Colonic mucosa (tissue), 4 donors: ENCODE measurements at places on chromosomes 5 and 9.

GRCh38 chr9:97659771-97660170 lies 26.1 kb downstream of the NCBP1 start:
- no peak for DNase-seq

- no peak for DNase-seq
These were observed 106.1 kb upstream of the PRRC1 start for GRCh38 chr5:127411381-127411780.

DNA sequence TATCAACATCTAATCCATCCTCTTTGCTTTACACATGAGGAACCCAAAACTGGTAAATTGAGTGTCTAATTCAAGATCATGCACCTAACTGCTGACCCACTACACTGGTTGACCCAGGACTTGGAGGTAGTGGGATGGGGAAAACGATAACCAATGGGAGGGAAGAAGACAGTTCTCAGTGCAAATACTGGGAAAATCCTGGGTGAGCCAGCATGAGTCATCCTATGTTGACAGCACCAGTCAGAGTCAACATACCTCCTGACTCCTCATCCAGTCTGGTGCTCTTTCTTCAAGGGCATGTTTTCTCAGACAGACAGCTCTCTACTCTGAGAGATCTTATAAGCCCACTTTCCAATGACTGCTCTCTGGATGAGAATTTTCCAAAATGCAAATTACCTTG lies 232.8 kb upstream of the PTGER4 start:
- peak; percentile 47 for DNase-seq

- no peak for DNase-seq
These were observed 1.4 kb upstream of the PJA2 start for GRCh38 chr5:109411149-109411514.

DNA sequence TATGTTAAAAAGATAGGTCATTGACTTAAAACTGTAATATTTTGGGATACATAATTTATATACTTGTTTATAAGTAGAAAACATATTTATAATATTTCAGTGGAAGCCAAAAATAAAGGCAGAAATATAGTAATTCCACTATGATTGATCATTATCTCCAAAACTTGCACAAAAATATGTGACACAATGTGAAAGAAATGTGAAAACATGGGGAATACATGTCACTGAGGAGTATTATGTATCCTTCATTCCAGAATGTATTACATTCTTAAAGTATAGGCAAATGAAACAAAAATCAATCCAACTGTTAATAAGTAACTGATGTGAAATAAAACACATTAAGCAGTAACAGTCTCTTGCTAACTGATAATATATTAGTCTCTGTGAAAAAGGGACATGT lies 236.7 kb downstream of the CDH18 start:
- DNase-seq = no peak

DNA sequence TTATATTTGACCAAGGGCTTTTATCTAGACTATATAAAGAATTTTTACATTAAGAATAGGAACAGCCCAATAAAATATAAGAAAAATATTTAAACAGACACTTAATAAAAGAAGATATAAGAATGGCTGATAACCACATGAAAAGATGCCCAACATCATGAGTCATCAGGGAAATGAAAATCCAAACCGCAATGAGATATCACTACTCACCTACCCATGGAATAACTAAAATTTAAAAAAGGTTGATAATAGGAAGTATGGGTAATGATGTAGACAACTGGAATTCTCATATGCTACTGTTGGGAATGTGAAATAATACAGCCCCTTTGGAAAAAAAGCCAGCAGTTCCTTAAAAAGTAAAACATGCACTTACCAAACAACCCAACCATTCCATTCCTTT lies 206.9 kb upstream of the PCSK5 start:
- DNase-seq = no peak

- DNase-seq = peak; percentile 41
These were observed 27.8 kb upstream of the GRPEL2 start for GRCh38 chr5:149317281-149318048.

DNA sequence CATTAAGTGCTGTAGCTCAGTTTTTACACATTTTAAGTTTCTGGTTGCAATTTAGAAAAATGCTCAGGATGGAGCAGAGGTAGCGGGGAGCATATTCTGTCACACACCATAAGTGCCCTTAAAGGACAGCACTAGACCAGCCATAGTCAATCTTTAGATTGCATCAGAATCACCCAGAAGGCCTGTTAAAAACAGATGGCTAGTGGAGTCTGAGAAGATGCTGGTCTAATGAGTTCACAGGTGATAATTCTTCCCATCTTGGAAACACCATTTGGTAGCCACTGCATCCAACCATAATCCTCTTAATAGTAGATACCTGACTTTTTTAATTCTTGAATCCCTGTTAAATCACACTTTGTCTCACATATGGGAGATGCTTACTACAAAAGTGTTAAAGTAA lies 113.2 kb downstream of the CDH18 start:
- no peak for DNase-seq

DNA sequence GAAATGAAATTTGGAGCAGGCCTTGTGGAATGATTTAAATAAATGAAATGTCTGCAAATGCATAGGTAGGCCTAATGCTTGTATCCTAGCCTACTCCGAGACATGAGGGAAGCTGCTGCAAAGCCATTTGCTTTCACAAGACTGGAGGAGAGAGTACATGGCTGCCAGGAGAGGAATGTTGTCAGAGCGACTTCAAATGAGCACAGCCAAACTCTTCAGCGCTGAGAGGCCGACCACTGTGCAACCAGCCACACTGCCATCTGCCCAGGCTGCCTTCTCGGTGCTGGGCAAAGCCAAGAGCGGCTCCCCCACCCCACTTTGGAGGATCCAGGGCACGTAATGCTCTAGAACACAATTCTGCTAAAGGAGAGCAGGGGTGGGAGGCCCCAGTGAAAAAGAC lies 122.6 kb downstream of the RASEF start:
- no peak for DNase-seq

DNA sequence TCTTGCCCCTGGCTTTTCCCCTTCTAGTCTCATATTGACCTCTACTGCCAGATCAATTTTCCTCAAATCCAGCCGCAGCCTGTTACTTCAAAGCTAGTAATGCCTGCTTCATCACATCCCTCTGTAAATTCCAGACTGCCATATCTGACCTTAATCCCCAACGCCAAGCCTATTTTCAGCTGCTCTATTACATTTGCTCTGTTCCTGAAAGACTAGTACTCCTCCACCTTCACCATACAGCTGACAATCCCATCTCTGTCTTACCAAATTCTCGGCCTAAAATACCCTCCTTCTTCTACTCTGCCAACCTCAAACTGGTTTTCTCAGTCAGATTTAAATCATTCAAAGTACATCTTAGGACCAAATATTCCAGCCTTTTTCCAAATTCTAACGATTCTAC lies 420.2 kb downstream of the RAB3C start:
- no peak for DNase-seq

GRCh38 chr5:15885156-15885555 lies 294.4 kb downstream of the MARCHF11 start:
- no peak for DNase-seq

DNA sequence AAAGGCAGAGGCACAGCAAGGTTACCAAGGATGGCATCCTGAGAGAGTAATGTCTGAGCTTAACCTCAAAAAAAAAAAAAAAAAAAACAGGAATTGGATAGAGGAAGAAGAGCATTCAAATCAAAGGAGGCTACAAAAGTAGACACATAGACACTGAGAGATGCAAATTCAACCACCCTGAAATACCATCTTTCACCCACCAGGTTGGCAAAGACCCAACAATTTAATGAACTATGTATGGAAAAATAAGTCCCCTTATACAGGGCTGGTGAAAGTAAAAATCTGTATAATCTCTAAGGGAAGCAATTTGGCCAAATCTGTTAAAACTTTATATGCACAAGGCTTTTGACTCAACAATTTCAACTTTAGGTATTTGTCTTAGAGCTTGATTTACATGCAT lies 4.9 kb downstream of the NADK2 start:
- no peak for DNase-seq

DNA sequence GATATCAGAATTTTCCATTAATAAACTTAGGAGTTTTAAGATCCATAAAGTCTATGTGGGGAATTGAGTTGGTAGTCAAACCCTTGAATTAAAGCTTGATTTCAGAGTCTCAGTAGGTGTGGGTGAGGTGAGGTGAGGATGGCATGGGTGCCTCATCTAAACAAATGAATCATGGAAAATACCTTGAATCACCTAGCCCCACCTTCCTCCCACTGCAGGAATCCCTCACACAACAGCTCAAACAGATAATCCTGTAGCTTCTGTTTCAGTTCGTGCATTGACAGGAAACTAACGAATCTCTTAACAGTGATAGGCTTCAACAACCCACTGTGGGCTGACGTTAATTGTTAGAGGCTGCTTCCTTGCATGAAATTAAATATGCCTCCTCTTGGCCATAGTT lies 185.0 kb downstream of the SREK1 start:
- no peak for DNase-seq

- DNase-seq = no peak
These were observed 21.9 kb upstream of the ANXA6 start for GRCh38 chr5:151179489-151179840.

GRCh38 chr9:68870086-68870485 lies 143.8 kb downstream of the PRKACG start:
- DNase-seq = no peak

DNA sequence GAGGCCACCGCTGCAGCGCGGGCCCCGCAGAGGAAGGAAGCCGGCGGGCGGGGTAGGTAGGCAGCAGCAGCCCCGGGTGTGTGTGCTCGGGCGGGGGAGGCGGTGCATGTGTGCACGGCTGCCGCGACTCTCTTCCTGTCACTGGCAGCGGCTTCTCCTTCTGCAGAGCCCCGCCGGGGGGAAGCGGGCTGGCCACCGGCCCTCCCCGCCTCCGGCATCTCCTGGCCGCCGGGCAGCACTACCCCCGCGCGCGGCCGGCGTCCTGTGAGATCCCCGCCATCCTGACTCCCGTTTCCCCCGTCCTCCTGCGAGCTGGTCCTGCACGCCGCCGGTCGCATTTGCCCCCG lies 315 bp downstream of the PIK3R1 start:
- no peak for DNase-seq

DNA sequence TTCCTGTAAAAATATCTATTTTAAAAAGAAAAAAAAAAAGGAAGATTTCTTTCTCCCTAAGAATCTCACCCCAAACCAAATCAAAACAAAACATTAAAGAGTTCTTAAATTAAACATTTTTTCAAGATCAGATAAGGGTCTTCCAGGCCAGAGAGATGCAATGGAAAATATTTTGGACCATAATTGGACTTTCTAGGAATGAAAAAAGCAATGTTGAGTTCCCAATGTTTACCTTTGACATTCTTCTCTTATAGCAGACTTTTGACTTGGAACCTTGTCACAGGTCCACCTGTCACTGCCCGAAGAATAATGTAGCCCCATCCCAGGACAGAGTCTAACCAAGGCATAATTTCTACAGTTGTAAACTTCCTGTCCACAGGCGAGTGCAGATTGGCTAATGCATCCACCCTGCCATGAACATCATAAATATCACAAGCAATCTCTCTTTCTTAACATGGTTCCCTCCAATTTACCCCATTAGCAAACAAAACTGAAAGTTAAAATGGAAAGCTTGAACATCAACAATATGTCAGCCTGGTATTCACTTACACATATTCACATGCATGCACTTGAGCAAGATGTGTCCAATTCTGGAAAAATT lies 121.7 kb upstream of the ZNF366 start:
- no peak for DNase-seq

DNA sequence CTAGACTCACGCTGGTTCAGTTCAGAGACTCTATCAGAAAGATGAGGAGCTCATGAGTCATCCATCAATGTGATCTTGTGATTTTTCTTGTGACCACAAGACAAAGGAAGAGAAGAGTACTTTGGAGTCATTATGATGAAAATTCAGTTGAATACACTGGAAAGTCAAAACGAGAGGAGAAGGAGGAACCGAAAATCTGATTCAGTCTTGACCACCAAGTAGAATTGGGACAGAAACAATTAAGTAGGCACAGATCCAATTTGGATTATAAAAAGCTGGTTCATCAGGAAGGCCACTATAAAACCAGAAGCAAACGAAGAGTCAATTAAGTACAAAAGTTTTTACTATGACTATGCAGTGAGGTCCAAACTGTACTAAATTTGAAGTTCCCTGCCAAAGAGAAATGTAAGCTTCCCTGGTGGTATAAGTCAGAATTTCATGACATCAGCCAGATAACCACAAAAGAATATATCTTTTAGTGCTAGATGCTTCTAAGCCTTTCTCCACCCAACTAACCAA lies 90.9 kb downstream of the THBS4 start:
- no peak for DNase-seq

DNA sequence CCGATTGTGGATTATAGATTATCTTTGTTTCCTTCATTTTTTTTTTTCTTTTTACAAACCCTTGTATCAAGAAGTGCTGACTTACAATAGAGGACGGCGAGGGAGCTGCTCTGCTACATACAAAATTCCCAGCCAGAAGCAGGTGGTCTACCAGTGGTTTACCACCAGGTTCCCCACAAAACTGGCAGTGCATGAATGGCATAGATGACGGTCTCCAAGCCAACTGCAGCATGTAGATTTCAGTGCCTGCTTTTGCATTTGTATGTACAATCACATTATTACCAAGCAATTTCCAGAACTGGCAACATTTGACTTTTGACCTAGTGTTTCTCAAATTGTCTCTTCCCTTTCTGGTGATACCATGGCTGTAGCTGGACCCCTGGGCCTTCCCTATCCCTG lies 84.0 kb downstream of the ACER2 start:
- DNase-seq = no peak

- DNase-seq = no peak
These were observed 23.0 kb downstream of the NREP start for GRCh38 chr5:111734013-111734412.

DNA sequence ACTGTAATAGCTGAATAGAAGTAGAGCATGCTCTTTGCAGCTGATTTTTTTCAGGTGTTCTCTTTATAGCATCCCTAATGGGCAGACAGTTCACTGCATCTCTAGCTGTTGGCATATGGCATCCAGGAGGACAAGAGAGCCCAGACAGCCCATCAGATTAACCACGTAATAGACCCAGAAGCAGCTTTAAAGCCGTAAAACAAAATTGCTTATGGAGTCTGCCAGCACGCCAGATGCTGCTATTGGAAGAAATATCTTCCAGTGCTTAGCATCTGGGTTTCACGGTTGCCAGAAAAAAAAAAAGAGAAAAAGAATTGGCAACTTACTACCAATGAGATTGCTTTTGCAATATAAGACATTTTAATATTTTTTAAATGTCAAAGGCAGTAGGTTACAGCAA lies 869.4 kb upstream of the NUDT12 start:
- DNase-seq = no peak

- DNase-seq = no peak
These were observed 12.4 kb downstream of the IL4 start for GRCh38 chr5:132686193-132686592.

DNA sequence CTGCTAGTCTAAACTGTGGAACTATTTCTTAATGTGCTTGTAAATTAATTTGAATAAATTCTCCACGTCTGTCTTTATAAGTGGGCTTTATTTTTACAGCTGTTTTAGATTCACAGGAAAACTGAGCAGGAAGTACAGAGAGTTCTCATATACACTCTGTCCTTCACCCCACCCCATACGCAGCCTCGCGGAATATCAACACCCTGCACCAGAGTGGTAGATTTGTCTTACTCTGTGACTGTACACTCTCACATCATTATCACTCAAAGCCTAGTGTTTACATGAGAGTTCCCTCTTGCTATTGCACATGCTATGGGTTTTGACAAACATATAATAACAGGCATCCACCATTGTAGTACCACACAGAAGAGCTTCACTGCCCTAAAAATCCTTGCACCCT lies 179.7 kb upstream of the DAB2 start:
- DNase-seq = no peak

- peak; percentile 62 for DNase-seq
These were observed 49.6 kb upstream of the PSD2 start for GRCh38 chr5:139745800-139746690.

GRCh38 chr5:109516390-109516789 lies 106.6 kb upstream of the PJA2 start:
- DNase-seq = no peak
